NCI-H1694 treated with DMSO at 0.1 percent for 48 hours (cell line): ENCODE measurements at places on chromosomes 2 and 18.

- no peak for DNase-seq
Observed at GRCh38 chr2:239716009-239716408, 309.1 kb downstream of the NDUFA10 start.

DNA sequence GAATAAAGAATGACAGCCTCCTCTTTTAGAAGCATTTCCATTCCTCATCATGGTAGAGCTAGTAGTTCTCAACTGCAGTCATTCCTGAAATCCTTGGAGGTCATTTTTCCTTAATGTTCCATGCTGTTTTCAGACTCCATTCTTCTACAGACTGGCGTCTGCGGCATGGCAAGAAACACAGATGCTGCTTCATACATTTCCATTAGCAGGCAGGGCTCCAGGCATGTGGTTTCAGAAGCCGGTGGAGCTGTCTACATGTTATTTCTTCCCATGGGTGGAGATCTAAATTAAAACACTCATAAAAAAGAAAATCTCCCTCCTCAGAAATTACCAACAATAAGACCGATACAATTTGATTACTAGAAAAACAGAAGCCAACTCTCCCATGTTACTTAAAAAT lies 6.0 kb upstream of the DSG3 start:
- no peak for DNase-seq

DNA sequence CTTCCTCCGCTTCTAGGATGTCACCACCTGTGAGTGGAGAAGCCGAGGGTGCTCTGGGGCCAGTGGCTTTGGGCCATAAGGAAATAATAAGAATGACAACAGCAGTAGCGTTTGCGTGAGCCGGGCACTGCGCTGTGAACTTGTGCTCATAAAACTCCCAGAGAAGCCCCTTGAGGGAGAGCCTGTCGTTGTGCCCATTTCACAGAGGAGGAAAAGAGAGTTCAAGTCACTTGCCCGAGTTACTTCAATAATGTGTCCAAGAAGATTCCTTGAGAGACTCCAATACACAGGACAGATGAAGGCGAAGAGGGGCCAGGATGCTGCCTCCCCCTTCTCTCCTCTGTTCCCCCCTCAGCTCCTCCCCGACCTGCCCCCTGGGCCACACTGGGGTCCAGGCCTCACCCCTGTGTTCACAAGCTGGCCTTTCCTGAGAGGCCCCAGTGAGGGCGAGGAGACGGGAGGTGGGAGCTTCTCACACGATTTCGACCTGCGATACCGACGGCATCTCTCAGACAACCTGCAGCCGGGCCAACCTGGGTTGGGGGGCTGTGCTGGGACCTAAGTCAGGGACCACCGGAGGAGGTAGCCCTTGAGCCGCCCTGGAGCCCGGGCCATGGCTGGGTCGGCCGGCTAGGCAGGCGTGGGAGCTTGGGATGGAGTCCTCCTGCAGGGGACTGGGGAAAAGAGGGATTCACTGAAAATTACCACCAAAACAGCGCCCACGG lies 53.5 kb upstream of the UBE2F start:
- DNase-seq = no peak

DNA sequence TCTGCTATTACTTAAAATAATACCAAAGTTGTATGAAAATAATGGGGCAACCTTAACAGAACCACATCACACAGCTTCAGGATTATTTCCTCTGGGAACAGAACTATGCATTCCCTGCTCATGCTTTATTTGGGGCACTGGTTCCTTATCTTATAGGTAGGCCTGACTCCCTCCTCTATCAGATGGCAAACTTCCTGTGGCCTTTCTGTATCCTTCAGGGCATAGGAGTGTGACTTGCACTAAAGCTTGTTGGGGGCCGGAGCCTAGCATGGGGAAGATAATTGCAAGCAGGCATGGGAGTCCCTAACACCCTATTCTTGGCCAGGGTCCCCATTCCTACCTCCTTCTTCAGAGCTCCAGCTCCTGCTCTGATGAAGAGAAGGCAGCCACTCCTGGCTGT lies 167.2 kb upstream of the SERTAD2 start:
- DNase-seq = no peak

GRCh38 chr2:177141866-177142265 lies 70.7 kb upstream of the HNRNPA3 start:
- no peak for DNase-seq

DNA sequence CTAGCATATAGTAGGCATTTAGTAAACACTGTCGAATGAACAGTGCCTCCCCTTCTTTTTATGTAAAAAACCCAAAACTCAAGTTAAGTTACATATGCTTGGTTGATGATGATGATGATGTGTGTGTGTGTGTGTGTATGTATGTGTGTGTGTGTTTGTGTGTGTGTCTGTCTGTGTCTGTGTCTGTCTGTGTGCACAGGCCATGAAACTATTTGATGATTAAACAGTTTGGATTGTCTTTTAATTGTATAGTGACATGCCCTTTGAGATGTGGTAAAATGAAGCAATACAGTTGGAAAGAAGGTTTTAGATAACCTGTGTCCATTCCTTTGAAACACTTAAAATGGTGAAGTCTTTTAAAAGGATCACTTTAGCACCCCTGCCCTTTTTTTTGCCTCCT lies 105.6 kb downstream of the MAP4K4 start:
- no peak for DNase-seq

GRCh38 chr2:223587301-223587700 lies 14.9 kb downstream of the SCG2 start:
- no peak for DNase-seq

- peak; percentile 27 for DNase-seq
Observed at GRCh38 chr2:199457147-199458008, at the start of gene SATB2. Gene SATB2 (minus strand): TSS chr2:199457939. CDS start chr2:199456037, 1,902 bp downstream.

DNA sequence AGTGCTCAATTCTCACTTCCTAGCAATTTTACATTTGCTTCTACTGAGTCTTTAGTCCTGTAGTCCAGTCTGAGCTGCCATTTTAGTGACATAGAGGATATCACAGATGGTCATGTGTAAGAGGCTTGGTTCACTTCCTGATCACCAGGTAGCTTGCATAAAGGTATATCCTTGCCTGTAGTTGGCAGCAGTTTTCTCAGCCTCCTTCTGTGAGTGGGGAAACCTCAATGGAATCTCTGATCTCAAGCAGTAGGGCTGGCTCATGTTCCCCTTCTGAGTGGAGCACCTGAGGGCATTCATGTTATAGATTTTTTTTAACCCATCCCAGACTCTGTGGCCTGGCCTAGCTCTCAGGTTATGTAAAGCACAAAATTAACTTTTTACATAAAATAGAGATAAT lies 278.4 kb downstream of the RDH14 start:
- DNase-seq = no peak

GRCh38 chr2:232038251-232038880 lies 76.9 kb downstream of the DIS3L2 start:
- DNase-seq = no peak

DNA sequence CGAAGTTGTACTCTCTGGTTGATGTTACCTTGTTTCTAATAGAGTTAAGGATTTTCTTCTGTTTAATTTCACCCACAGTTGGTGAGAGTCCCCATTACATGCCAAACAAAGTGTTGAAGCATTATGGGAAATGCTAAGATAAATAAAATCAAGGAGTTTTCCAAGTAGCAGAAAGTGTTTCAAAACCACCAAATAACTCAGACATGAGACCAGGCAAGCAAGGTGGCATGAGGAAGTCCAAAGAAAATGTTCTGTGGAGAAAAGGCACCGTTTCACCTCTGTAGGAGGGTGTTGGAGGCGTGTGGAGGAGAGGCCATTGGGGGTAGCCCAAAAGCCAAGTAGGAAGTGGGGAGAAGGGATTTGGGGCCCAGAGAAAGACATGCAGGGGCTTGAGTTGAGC lies 8.7 kb downstream of the CFAP221 start:
- DNase-seq = no peak

GRCh38 chr2:165624470-165624800 lies 154.9 kb downstream of the CSRNP3 start:
- no peak for DNase-seq
